ENCODE measurements at places on chromosomes 6 and 20. TPM values are rescaled to one million over a fixed set of nuclear protein-coding genes. Genes with fewer than 3 reads are reported as not detected.

- DNase-seq = peak; percentile 96
Measured at GRCh38 chr6:149431905-149432775, 32.1 kb downstream of the SUMO4 start.

DNA sequence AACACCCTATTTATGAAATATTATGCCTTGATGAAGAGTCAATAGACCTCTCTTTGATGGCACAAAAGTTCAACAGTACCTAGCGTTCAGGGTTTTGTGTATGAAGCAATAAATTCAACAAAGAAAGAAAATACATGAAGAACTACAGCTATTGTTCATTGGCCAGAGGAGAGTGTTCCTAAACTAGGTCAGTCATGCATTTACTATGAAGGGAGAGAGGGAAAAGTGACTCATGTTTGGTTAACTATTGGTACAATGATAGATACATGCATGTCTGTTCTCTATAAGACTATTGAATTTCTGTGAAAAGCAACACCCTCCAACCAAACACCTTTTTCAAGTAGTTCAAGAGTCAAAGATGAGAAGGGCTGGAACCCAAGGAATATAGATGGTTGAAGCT lies 50.7 kb downstream of the CLIC5 start:
- no peak for DNase-seq

- no peak for DNase-seq
Measured at GRCh38 chr6:37543361-37543760, 43.7 kb upstream of the CCDC167 start.

DNA sequence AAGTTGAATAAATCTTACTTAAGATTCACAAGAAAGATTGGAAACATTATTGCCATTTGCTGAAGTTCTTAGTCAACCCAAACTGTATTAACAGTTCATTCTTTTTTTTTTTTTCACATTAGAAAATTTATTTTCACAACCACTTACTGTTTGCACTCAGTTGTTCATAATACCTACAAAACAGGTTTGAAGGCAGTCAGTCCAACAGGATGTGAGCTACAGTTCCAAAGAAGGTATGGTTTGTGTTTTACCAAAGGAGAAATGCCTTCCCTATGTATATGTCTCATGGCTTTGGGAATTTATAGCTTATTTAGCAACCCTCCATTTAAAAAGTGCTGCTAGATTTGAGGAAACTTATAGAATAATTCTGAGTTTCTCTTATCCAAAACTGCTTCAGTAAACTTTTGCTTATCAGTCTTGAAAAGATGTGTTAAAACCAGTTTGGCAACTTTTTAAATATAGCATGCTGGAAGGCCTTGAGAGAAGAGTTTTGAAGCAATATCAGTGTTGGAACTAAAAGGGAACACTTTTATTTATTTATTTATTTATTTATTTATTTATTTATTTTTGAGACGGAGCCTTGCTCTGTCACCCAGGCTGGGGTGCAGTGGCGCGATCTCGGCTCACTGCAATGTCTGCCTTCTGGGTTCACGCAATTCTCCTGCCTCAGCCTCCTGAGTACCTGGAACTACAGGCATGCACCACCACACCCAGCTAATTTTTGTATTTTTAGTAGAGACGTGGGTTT lies 46.8 kb upstream of the RREB1 start:
- no peak for DNase-seq

- DNase-seq = no peak
Measured at GRCh38 chr6:89985751-89986493, 91.7 kb downstream of the GJA10 start.

PPP1R16B gene
- 74.9 TPM for total RNA-seq

ADGB gene
- not detected for total RNA-seq

TRMT6 gene
- 16.7 TPM for total RNA-seq

Measured in activated CD8-positive, alpha-beta T cell treated with anti-CD3 and anti-CD28 coated beads for 36 hours (primary cell).